ENCODE measurements at places on chromosomes 4 and X.
A peak's percentile ranks its signal among the peaks of the same experiment; 100 is the strongest.

- H3K4me3 ChIP-seq: no peak overlapping the region
- no peak overlapping the region for H3K27ac ChIP-seq
- no peaks in the 10 kb centered on the region for H3K36me3 ChIP-seq
- no peaks in the 10 kb centered on the region for H3K27me3 ChIP-seq
- DNase-seq: no peak
These were observed 65.8 kb downstream of the SPCS3 start for GRCh38 chr4:176385601-176386000.

DNA sequence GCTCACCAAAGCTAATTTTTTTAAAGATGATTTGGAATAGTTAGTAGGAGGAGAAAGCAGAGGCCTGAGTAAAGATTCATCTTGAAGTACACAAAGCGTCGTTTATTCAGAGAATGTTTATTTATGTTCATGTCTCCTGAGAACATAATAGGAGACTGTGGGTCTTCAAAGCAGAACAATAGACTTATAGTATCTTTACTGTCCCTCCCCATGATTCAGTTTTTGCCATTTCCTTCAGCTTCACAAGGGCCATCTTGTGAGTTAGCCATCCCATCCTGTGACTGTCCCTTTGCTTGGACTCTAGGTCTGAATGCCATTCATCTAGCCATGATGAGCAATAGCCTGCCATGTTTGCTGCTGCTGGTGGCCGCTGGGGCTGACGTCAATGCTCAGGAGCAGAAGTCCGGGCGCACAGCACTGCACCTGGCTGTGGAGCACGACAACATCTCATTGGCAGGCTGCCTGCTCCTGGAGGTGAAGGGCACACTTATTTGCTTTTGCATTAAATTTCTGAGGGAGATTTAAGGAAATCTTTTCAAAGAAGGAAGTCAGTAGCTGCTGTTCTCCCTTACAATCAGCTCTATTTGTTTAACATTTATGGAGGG, 105.8 kb downstream of the NFKB1 start:
- H3K4me3 ChIP-seq: no peak overlapping the region
- no peak overlapping the region for H3K27ac ChIP-seq
- H3K36me3 ChIP-seq: peaks cover 36% of the 10 kb centered on the region
- no peaks in the 10 kb centered on the region for H3K27me3 ChIP-seq
- no peak for DNase-seq
- no peaks in the 10 kb centered on the region for H3K4me1 ChIP-seq

- no peak for DNase-seq
- H3K27ac ChIP-seq: peak overlapping the region; percentile 84
- no peaks in the 10 kb centered on the region for H3K27me3 ChIP-seq
- peak overlapping the region; percentile 67 for H3K4me3 ChIP-seq
- H3K36me3 ChIP-seq: peaks cover 3% of the 10 kb centered on the region
- H3K4me1 ChIP-seq: peaks cover 83% of the 10 kb centered on the region
These were observed 11.2 kb downstream of the WDR1 start for GRCh38 chr4:10105421-10105820.

DNA sequence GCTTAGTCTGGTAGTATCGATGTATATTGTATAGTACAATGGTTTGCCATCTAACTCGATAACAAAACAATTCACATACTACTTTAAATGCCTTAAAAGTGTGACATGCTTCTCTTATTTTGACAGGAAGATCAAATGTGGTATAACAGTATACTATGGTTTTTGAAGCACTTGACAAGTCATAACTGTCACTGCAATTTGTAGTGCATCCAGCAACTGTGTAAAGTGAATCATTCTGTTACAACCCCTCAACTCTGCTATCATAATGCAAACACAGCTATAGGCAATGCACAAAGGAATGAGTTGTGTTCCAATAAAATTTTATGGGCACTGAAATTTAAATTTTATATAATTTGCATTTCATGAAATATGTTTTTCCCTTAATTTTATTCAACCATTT, 14.0 kb downstream of the RAP1GDS1 start:
- H3K36me3 ChIP-seq: peaks cover 4% of the 10 kb centered on the region
- no peaks in the 10 kb centered on the region for H3K27me3 ChIP-seq
- no peak overlapping the region for H3K27ac ChIP-seq

DNA sequence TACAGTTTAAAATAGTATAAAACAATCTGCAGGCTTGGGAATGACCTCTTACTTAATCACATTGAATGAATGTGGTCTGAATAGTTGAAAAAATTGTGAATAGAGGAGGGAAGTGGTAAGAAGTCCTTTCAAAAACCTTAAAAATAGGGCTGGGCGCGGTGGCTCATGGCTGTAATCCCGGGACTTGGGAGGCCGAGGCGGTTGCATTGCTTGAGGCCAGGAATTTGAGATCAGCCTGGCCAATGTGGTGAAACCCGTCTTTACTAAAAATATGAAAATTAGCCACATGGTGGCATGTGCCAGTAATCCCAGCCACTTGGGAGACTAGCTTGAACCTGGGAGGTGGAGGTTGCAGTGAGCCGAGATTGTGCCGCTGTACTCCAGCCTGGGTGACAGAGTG, 36.5 kb downstream of the HERC3 start:
- no peak overlapping the region for H3K4me3 ChIP-seq
- no peak overlapping the region for H3K27ac ChIP-seq
- H3K4me1 ChIP-seq: peaks cover 17% of the 10 kb centered on the region
- H3K36me3 ChIP-seq: no peaks in the 10 kb centered on the region
- no peaks in the 10 kb centered on the region for H3K27me3 ChIP-seq
- no peak for DNase-seq

DNA sequence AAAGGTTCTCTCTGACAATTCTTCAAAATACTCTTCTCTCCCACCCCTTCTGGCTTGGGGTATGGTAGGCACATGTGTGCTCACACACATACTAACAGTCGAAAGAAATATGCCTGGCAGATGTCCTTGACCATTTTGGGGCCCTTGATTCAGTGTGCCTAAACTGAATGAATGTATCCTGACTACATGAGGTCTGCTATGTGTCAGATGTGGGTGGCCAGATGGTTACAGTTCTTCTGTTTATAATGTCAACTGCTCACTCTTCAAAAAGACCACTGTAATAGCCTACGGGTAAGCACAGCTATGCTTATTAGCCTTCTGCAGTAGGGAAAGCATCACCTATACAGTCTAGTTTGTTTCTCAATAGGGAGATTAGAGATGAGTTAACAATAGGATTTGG, 63.7 kb upstream of the VEGFC start:
- no peak overlapping the region for H3K27ac ChIP-seq
- no peaks in the 10 kb centered on the region for H3K27me3 ChIP-seq
- DNase-seq: no peak
- H3K4me1 ChIP-seq: no peaks in the 10 kb centered on the region

DNA sequence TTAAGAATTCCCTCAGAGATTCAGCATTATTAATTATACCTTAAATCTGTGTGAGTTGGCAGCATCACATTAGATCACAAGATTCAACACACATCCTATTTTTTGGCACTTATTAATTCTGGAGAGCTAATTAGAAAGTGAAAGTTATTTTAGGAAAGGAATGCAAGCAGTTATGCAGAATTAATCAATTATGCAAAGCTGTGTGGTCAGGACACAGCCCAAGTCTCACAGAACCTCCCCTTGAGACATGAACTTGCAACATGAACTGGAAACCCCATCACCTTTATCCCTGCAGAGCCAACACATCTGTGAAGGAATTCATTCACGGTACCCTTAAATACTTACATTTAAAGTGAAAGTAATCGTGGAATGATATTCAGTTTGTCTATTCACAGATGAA, 80.5 kb downstream of the TSPAN5 start:
- no peak overlapping the region for H3K4me3 ChIP-seq
- no peaks in the 10 kb centered on the region for H3K36me3 ChIP-seq
- no peaks in the 10 kb centered on the region for H3K27me3 ChIP-seq
- no peaks in the 10 kb centered on the region for H3K4me1 ChIP-seq
- H3K27ac ChIP-seq: no peak overlapping the region

DNA sequence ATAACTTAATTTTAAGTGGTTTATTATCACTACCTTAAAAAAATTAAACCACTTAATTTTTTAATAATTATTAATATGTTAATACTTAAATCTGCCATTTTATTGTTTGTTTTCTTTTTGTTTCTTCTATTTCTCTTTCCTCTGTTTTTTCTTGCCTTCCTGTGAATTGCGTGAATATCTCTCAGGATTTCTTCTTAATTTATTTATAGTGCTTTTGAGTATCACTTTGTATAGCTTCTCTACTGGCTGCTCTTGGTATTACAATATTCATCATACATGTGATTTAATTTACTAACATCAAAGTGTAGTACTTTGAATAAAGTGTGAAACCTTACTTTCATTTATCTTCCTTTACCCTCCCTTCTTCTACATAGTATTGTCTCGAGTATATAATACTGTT, 349.5 kb upstream of the CPXCR1 start:
- no peaks in the 10 kb centered on the region for H3K4me1 ChIP-seq
- no peak overlapping the region for H3K4me3 ChIP-seq
- H3K27me3 ChIP-seq: no peaks in the 10 kb centered on the region
- no peak overlapping the region for H3K27ac ChIP-seq
- no peak for DNase-seq
- no peaks in the 10 kb centered on the region for H3K36me3 ChIP-seq

GRCh38 chr4:180664766-180665368, 1578.3 kb upstream of the TENM3 start:
- H3K27ac ChIP-seq: no peak overlapping the region
- H3K27me3 ChIP-seq: no peaks in the 10 kb centered on the region
- no peaks in the 10 kb centered on the region for H3K4me1 ChIP-seq
- H3K4me3 ChIP-seq: no peak overlapping the region
- DNase-seq: no peak
- no peaks in the 10 kb centered on the region for H3K36me3 ChIP-seq

GRCh38 chr4:23648854-23649596, 240.8 kb downstream of the PPARGC1A start:
- no peaks in the 10 kb centered on the region for H3K36me3 ChIP-seq
- DNase-seq: no peak
- H3K4me3 ChIP-seq: no peak overlapping the region
- no peaks in the 10 kb centered on the region for H3K4me1 ChIP-seq

DNA sequence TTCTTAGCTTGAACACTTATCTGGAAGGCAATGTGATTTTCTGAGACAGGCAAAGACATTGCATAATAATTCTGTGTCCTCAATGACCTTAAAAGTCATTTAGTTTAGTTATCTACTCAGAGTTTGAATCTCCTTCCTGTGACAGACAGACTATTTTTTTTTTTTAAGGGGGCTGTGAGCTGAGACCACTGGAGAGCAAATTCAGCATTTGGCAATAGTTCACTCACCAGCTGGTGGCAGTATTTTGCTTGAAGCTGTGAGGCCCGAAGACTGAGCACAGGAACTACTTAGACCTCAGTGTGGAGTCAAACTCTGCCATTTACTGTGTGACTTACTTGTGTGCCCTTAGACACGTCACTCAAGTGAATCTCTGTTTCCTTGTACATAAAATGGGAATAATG, 22.9 kb upstream of the CPE start:
- no peak overlapping the region for H3K4me3 ChIP-seq
- no peaks in the 10 kb centered on the region for H3K27me3 ChIP-seq
- H3K27ac ChIP-seq: no peak overlapping the region

- H3K27me3 ChIP-seq: no peaks in the 10 kb centered on the region
These were observed 42.8 kb upstream of the KLF3 start for GRCh38 chr4:38621028-38621684.

DNA sequence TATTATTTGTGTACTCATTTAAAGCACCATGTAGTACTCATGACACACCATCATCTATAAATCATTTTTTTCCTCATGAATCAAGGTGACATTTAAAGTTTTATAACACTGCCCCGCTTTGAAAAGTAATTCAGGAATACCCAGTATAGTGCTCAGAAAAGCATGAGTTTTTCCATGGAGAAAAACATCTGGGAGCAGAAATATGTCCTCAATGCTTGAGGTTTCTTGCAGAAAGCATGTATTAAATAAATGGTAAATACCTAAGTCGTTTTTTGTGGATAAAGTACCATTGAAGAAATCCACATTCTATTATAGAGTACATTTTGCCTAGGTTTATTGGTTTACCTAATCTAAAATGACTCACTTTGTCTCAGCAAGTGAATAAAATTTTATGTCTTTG, 66.2 kb downstream of the UBA6 start:
- peaks cover 21% of the 10 kb centered on the region for H3K36me3 ChIP-seq
- H3K4me3 ChIP-seq: no peak overlapping the region
- H3K27me3 ChIP-seq: no peaks in the 10 kb centered on the region
- no peak for DNase-seq
- H3K4me1 ChIP-seq: no peaks in the 10 kb centered on the region
- H3K27ac ChIP-seq: no peak overlapping the region

DNA sequence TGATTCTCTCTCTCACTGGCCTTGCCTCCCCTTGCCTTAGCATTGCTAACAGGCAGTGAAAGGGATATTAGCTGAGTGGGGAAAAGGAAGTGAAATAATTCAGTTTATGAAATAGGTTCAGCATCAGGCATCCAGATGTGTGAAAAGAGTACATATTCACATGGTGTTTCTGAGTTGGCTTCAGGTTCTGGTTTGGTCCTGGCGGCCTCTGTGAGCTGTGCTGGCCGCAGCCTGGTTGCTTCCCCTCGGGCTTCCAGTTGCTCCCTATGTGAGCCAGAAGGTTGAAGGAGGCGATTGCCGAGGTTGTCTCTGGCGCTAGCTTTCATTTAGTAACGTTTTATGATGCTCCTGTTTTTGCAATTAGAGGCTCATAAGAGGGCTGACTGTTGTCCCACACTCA, 99.1 kb upstream of the TLR2 start:
- H3K27me3 ChIP-seq: no peaks in the 10 kb centered on the region
- H3K4me3 ChIP-seq: no peak overlapping the region
- no peak overlapping the region for H3K27ac ChIP-seq
- DNase-seq: no peak
- H3K36me3 ChIP-seq: peaks cover 12% of the 10 kb centered on the region

DNA sequence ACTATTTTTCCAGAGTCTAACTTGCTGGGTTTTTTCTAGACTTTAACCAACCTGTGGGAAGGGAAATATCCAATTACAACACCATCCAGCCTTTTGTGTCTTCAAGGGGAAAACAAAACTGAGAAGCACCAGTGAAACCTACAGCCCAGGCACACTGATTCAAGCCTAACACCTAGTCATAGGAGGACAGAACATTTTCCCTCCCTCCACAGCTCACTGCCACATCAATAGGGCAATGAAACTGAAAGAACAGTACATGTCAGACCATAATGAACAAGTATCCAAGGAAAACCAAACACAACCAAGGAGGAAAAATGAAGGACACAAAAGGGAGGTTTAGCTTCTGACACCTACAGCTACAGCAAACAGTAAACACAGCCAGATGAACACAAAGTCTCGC, 17.6 kb downstream of the MAGEA8 start:
- H3K27ac ChIP-seq: no peak overlapping the region
- no peaks in the 10 kb centered on the region for H3K4me1 ChIP-seq
- no peak for DNase-seq
- no peak overlapping the region for H3K4me3 ChIP-seq
- H3K36me3 ChIP-seq: no peaks in the 10 kb centered on the region
